ENCODE measurements at places on chromosomes 7 and 10.

DNA sequence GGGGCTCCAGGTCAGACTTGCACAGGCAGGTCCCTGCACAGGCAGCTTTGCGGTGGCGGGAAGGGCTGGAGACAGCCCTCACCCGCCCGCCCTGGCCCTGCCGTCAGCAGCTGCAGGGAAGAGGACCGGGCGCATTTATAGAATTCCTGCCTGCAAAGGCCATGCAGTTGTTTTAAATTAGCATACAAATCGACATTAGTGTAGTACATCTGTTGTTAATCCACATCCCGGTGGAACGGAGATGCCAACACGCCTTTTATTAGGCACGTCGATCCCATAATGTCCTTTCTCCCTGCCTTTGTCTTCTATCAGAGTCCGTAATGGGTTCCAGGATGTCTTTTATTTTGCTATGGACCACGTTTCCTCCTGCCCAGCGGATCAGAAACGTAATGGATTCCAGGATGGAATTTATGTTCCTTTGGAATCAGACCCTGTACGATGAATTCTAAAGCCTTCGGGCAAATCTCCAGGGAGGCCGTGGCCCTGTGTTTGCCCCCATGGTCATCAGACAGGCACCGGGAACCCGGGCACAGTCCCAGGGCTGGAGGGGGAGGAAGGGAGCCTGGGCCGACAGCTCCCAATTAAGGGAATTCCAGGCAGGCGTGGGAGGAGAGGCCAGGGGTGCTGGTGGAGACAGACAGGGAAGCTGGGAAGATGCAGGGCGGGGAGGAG lies 123.9 kb downstream of the COL26A1 start:
- no peak for DNase-seq

DNA sequence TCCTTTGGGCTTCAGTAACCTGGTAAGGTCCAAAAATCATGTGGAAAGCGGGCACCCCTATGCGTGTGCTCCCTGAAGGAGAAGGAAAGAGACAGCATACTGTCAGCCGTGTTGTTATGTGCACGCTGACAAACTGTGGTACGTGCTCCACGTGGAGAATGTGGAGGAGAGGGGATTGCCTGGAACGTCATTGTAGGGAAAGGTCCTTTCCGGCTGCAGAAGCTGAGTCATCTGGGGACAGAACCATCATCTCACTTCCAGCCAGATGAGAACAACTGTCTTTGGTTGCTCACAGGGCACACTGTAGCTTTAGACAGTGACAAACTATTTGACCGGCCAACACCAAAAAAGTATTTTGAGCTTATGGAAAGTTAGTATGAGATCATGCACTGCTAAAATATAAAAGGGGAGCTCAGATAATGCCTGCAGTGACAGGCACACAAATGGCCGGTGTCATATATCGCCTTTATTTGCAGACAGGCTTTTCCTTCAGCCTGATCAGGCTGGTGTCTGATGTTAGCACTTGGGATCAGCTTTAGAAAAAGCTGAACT lies 38.8 kb upstream of the GRB10 start:
- DNase-seq = no peak

DNA sequence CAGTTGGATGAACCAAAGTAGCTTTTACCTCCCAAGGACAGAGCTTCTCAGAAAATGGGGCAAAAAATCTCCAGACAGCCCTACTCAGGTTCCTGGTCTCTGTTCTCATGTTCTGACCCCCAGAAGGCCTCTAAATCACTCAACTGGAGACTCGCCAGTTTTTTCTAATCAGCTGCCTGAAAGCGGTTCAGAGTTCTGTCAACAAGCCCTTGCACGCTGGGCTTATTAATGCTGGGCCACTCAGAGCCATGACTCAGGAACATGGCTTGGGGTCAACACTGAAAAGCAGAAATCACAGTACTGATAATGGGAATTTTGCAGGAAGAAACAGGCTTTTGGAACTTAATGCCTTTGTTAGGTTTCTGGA lies 15.3 kb downstream of the ECHDC3 start:
- DNase-seq = no peak

- no peak for DNase-seq
These were observed 182.4 kb downstream of the RAPGEF5 start for GRCh38 chr7:22174574-22174953.

DNA sequence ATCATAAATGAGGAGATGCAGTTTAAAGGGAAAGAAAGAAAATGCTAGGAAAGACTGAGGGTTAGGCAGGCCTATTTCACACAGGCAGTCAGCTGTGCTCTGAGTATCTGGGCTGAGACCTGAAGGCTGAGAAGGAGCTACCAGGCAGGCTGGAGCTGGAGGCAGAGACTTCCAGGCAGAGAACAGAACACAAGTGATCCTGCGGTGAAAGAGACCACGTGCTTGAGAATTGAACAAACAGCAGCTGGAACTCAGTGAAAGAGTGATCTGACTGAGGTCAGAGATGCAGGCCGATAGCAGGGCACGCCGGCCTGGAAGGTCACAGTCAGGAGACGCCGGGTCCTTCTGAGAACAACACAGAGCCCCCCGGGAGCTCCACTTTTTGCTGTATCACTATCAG lies 147.8 kb downstream of the ADAM12 start:
- no peak for DNase-seq
